Stimulated activated CD4-positive, alpha-beta T cell treated with anti-CD3 and anti-CD28 coated beads, Interleukin-2, amount 100 ng/mL, for 4 hours (primary cell): ENCODE measurements at places on chromosomes 2 and 18.

DNA sequence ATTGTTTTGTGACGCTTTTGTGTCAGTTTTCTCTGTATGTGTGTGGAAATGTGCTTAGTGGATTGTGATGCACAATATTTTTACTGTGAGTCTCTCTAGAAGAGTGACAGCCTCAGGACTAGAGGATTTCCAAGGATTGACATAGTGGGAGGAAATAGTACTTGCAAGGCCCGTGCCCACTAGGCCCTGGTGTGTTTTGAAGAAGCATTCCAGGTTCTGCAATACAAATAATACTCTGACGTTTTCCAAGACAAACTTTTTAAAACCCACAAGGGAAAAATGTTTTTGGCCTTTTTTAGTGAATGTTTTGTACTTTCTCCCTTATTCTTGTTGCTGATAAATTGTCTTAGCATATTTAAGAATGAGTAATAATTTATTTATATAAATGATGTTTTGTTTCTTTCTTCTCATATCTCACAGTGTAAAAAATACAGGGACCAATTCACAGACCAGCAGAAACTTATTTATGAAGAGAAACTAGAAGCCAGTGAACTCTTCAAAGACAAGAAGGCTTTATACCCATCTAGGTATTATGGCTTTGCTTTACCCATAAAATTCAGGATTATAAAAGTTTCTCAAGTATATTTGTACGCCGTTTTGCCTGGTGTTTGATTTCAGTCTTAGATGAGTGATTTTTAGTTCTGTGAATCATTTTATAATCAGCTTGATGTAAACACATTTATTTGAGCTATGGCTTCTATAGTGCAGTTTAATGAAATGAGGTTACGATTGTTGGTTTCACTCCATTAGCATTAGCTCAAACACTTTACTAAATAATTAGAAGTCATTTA is 165.6 kb downstream of the MYO1B start:
- no peak for DNase-seq

DNA sequence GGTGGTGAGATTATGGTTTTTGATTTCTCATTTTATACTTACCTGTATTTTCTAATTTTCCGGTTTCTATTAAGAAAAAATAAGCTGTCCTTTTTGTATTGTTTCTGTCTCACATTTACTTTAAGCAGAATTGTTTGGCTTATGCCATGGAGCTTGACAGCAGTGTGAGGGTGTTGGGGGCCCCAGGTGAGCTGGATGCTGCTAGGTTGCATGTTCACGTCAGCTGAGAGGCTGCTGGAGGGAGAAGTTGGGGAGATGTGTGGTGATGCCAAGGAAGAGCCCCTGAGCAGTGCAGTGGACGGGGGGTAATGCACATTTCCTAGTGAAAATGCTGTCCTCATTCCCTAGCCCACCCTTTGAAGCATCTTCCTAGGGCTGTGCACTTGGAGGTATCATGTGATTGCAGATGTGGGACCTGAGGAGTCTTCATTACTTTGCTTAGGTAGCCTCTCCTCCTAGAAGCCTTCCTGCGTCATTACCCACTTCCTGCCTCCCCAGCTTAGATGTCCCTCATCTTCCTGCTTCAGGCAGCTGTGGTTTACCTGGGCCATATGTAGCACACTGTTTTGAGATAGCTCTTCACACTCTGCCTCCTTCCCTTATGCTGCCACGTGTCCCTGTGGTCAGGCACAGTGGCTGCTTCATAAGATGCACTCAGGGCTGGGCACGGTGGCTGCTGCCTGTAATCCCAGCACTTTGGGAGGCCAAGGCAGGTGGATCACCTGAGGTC is 16.2 kb downstream of the ATG16L1 start:
- DNase-seq, result peak; percentile 59

DNA sequence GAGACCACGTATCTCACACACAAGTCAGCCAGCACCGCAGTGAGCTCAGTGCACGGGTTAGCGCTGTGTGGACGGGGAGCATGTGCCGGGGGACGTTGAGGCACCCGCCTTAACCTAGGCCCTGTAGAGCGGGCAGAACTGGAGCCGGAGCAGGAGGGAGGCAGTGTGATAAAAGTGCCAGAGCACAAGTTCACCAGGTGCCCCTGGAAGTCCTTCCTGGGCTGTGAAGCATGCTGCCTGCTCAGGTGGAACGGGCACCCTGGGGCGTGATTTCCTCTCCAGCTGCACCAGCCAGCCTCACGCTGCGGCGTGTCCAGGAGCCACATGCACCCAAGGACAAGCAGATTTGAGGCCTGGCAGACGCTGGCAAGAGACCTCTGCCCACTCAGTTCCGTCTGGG is 50.3 kb downstream of the ITGB1BP1 start:
- DNase-seq, result no peak

DNA sequence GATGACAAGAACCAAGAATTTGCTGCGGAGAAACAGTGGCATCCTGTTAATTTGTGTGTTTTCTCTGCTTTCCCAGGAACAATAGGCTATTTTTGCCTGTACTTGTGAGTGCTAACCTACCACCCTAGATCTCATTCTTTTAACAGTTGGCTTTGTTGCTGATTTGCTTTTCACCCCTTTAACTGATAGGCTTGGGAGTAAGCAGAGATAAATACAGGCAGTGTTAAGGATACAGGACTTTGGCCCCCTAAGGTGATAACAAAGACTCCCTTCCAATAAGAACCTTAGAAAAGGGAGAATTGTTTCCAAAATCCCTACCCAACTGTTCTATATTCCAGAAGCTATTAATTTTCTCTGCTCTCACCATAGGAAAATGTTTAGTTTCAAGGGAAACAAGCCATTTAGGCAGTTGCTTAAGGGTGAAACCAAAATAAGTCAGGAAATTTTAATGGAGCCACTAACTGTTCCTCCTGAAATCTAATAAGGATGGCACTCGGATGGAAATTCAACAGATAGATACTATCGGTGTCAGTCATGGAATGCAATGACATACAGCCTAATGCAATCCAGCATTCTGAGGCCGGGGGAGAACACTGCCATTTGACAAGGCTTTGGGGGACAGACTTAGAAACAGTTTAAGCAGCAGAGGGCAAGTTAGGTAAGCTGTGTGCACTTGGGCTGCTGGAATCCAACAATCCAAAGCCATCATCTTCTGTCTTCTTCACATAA is 238.8 kb downstream of the RNF152 start:
- DNase-seq, result no peak

DNA sequence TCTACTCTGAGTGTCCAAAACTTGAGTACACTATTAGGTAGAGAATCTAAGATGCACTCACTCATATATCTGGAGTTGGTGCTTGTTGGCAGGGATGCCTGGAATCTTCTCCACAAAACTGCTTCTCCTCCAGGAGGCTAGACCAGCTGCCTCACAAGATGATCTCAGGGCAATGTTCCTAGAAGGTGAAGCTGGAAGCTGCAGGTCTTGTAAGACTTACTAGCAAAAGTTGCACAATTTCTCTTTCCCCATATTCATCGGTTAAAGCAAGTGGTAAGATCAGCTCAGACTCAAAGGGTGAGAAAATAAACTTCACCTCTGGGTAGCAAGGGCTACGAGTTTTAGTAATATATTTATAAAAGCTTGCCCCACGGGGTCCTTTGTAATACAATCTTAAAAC is 454.4 kb upstream of the ACVR2A start:
- no peak for DNase-seq

GRCh38 chr2:54663424-54664030 is 59.9 kb upstream of the EML6 start:
- no peak for DNase-seq

- no peak for DNase-seq
Measured at GRCh38 chr2:11093467-11093866, 61.8 kb upstream of the SLC66A3 start.

- DNase-seq, result no peak
Measured at GRCh38 chr2:167487728-167488127, 599.4 kb downstream of the XIRP2 start.

GRCh38 chr18:46335534-46336101 is 231.4 kb downstream of the HAUS1 start:
- no peak for DNase-seq

DNA sequence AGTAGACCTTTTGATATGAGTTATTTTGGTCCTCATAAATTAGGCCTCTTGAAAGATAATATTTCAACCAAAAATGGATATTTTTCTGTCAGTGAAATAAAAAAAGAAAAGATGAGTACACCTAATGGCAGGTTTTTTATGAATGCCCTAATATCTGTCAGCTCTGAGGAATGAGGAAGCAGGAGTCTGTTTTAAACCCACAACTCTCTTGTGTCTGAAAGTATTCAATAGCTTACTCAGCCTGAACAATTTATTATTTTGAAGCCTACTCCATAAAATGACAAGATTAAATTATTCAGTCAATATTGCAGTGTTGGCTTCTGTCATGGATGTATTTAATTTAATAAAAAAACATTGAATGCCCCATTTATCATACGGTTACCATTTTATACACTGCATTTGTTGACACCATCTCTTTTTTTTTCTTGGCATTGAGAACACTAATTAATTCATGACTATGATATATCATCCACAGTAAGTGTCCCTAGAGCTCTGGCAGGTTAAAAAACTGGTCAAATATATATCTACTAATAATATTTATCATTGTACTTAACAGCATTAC is 548.2 kb downstream of the CBLN2 start:
- no peak for DNase-seq

DNA sequence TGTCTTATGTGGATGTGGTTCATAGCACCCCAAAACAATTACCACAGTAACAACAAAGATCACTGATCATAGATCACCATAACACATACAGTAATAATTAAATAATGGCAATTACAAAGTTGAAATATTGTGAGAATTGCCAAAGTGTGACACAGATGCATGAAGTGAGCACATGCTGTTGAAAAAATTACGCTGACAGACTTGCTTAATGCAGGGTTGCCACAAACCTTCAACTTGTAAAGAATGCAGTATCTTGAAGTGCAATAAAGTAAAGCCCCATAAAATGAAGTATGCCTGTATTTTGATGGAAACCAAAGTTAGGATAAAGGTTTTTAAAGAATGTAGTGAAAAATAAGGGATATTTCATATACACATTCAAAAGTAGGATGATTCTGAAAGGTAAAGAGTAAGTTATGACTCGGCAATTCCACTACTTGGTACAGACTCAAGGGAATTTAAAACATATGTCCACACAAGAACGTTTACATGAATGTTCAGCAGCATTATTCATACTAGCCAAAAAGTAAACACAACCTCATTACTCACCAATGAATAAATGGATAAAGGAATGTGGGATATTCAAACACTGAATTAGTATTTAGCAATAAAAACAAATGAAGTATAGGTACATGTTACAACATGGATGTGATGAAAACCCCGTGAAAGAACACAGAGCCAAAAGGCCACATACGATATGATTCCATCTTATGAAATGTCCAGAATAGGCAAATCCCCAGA is 61.6 kb downstream of the SCN9A start:
- no peak for DNase-seq

GRCh38 chr2:24304631-24305030 is 55.7 kb downstream of the ITSN2 start:
- no peak for DNase-seq
